Stimulated activated CD4-positive, alpha-beta T cell treated with anti-CD3 and anti-CD28 coated beads, Interleukin-1b, Interleukin-23, amount 100 ng/mL, for 1 hour (primary cell): ENCODE measurements at places on chromosomes 12 and 14.

- no peak for DNase-seq
Observed at GRCh38 chr14:85444635-85445034, 85.3 kb upstream of the FLRT2 start.

- DNase-seq: no peak
Observed at GRCh38 chr12:27780612-27781408, 774 bp upstream of the MANSC4 start.

DNA sequence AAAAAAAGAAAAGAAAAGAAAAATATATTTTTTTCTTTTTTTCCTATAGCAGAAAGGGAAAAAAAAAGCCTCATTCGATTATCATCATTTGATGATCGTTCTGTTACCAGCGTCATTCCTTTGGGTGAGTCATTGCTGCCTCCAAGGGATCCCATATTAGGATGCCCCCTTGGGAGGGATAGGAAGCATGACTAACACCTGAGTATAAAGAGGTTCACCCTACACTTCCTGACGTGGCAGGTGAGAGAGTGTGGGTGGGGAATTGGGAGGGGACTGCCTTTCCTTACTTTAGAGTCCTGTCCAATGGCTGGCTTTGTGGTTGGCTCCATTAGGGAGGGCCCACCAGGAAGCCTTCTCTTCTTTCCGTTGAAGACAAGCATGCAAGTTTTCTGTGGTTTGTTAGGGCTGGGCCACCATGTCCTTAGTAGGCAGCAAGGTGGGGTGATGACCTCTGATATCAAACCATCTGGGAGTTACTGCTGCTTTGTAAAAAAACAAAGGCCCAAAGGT is 56.1 kb upstream of the FUT8 start:
- no peak for DNase-seq

DNA sequence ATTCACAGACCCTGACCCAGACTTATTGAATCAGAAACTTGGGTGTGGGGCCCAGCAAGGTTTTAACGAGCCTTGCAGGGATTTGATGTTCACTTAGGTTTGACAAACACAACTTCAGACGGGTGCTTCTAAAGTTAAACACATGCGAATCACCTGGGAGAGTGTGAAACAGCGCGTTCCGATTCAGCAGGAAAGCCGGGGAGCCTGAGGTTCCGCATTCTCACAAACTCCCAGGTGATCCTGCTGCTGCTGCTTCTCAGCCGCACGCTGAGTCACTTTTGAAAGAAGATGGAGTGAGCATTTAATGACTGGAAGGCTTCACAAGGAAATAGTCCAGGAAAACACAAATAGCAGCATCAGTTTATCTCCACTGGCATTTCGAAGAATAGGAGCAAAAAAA is 44.2 kb upstream of the DDX11 start:
- DNase-seq: no peak

- no peak for DNase-seq
Observed at GRCh38 chr14:75831455-75831854, 150.3 kb downstream of the TGFB3 start.

GRCh38 chr14:102939820-102940561 is 17.5 kb downstream of the AMN start:
- no peak for DNase-seq

DNA sequence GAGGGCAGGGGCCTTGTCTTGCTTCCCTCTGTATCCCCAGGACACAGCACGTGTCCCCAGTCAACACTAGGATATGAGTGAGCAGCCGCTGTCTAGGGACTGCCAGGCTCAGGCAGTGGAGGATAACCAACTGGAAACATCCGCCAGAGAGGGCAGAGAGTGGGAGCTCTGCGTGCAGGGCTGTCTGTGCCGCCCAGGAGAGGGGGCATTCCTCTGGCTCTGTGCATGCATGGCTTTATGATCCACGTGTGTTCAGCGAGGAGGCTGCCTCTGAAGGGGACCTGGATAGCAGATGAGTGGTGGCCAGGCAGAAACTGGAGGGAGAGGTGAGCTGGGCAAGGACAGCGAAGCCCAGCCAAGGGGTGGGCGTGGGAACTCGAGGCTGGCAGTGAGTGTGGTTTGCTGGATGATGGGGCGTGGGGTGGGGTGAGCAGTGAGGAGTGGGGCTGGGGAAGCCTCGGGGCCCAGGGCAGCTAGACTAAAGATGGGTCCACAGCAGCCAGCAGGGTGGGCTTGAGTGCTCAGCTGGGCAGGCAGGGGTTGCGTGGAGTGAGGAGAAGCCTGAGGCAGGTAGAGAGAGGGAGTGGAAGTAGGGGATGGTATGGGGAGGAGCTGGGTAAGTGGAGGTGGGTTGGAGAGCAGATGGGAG is 72.9 kb downstream of the PRIMA1 start:
- DNase-seq: no peak

DNA sequence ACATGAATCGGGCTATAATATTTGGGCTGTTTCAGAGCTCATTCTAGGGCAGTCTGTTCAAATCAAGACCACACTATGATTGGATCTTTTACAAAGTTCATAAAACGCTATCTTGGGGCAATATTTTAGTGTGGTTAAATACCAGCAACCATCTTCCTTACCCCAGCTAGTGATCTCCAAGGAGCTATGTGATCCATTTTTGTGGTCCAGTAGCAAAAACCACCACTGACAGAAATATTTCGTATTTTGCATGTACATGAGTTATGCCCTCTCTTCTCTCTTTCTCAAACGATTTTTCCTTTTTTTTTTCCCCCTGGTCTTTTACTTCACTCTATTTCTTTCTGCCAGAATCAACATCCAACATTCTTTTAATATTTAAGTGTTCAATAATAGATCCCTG is 280.6 kb upstream of the KITLG start:
- no peak for DNase-seq

DNA sequence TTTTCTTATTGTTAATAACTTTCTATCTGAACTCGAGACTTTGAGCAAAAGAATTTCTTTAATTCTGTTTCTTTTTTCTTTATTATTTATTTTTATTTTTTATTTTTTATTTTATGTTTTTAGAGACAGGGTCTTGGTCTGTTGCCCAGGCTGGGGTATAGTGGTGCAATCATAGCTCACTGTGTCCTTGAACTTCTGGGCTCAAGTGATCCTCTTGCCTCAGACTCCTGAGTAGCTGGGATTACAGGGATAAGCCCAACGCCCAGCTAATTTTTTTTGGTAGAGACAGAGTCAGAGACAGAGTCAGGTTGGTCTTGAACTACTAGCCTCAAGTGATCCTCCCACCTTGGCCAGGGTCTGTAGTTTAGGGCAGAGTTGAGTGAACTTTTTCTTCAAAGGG is 18.5 kb downstream of the METAP2 start:
- no peak for DNase-seq

DNA sequence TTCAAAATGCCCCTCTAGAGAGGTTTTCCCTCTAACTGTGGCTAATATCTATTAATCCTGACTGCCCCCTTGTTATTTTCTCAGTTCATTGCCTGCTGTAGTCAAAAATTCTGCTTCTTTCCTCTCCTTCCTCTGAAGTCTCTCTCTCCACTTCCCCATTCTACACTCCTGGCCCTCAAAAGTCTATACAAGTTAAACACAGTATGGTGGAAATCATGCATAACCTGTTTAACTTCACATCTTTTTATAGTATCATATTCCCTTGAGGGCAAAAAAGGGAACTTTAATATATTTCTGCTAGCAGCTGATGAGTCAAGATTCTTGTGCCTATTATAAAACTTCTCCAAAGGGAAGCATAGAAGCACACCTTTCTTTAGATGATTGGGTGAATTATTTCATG is 16.7 kb downstream of the GRIP1 start:
- no peak for DNase-seq

- DNase-seq: no peak
Observed at GRCh38 chr14:104293231-104293841, 154.9 kb downstream of the KIF26A start.

- no peak for DNase-seq
Observed at GRCh38 chr12:51951843-51952722, 584 bp downstream of the ACVR1B start.

GRCh38 chr12:62044450-62045135 is 215.6 kb upstream of the USP15 start:
- no peak for DNase-seq

DNA sequence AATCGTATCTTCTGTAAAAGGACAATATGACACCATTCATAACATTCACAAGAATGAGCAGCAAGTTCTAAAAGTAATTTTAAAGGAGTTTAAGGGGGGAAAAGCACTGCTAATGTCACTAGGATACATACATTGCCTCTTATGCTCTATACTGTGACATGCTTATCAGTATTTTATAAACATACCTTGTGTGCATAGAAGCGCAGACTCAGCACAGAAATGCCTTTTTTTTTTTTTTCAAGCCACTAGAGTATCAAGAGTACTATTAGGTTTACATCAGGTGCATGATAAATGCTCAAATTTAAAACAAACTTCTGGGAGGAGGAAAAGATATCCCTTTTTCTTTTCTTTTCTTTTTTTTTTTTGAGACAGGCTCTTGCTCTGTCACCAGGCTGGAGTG is 13.6 kb upstream of the SMARCC2 start:
- DNase-seq: no peak
